Esophagus squamous epithelium (tissue), 5 donors: ENCODE measurements at places on chromosomes 12 and 14. TPM values are rescaled to one million over a fixed set of nuclear protein-coding genes. Genes with fewer than 3 reads are reported as not detected.

The OAS1 gene
- total RNA-seq, result 32.1 TPM

DNA sequence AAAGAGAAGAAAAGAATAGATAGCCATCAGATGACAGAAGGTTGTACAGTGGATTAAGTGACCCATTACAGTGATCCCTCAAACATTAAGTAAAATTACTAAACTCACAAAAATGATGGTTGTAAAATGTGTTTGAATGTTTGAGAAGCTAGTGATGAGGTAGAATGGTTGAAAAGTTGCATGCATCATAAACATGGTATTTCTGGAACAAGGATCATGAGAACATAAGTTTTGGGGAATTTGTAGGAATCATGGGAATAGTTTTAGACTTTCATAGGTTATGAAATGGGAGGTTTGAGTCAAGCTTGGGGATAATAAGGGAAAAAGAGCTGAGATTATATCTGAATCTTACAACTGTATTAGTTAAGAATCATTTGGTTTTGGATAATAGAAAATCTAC, 34.1 kb upstream of the NEDD1 start:
- H3K36me3 ChIP-seq, result no peaks in the 10 kb centered on the region

GRCh38 chr12:118714051-118714460, 267.3 kb upstream of the SRRM4 start:
- H3K27me3 ChIP-seq, result no peaks in the 10 kb centered on the region
- no peaks in the 10 kb centered on the region for H3K4me1 ChIP-seq
- no peaks in the 10 kb centered on the region for H3K36me3 ChIP-seq
- no peak overlapping the region for H3K27ac ChIP-seq
- no peak overlapping the region for H3K4me3 ChIP-seq

DNA sequence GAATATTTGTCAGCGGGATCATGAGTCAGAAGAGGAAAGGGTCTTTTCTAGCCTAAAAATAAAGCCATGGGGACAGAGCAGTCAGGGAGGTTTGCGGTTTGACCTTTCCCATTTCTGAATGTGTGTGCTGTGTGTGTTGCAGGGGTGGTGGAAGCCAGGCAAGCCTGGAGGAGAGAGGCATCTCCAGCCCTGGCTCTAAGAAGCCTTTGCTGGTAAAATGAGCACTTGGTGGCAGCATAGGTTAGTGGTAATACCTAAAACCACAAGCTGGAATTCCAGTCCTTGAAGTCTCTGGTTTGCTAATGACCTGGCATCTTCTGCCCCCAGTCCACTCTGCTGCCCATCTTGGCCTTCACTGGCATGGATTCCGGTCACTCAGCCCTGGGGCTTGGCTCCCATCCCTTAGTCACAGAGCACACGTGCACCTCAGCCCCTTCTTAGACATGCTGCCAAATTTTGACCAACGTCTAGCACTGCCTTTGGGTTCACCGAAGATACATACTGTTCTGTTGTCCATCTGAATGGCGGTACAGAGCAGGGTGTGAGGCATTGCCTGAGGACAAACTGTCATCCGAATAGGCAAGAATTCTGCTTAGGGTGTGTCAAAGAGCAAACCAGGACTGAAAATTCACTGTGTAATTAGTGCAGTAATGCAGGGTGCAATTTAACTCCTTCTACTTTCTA, 52.7 kb downstream of the KCNA5 start:
- no peak overlapping the region for H3K27ac ChIP-seq
- H3K27me3 ChIP-seq, result peaks cover 52% of the 10 kb centered on the region
- H3K36me3 ChIP-seq, result no peaks in the 10 kb centered on the region
- no peak overlapping the region for H3K4me3 ChIP-seq

The TARBP2 gene
- total RNA-seq, result 25.0 TPM

GRCh38 chr12:39538679-39539104, 80.9 kb downstream of the ABCD2 start:
- H3K27me3 ChIP-seq, result no peaks in the 10 kb centered on the region
- H3K4me3 ChIP-seq, result no peak overlapping the region
- no peaks in the 10 kb centered on the region for H3K36me3 ChIP-seq
- no peak overlapping the region for H3K27ac ChIP-seq

DNA sequence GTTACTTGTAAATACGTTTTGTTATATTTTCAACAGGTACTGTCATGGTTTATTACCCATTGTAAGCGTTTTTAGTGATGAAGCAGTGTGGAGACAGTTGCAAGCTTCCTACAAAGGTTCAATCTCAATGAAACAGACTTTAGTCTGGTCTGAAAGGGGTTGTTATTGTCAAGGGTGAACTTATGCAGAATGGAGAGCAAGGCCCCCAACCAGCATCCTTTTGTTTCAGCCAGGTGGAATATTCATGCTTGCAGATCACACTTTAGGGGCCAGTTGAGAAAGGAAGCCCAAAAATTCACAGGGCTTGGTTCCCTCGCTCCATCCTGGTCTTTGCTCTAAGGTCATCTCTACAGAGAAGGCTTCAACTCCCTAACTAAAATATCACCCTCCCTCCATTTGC, 103.7 kb downstream of the PRICKLE1 start:
- H3K27ac ChIP-seq, result no peak overlapping the region
- no peak overlapping the region for H3K4me3 ChIP-seq
- peaks cover 35% of the 10 kb centered on the region for H3K4me1 ChIP-seq

DNA sequence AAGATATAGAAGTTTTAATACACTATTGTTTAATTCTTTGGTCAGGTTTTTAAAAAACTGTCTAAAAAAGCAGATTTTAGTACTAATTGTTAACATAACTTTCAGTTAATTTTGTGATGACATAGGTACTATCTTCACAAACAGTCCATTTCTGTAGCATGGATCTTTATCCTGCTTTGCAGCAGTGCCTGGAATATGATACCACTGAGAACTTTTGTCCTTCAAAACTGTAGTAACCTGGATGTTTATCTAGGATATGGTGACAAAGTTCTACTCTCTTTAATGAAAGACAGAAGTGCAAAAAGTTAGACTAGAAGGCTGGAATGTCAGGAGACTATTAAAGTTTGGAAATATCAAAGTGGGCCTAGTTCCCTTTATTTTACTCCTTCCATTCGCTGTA, 159.9 kb downstream of the SYNE2 start:
- DNase-seq, result no peak
- H3K27me3 ChIP-seq, result no peaks in the 10 kb centered on the region
- H3K4me3 ChIP-seq, result no peak overlapping the region
- H3K36me3 ChIP-seq, result no peaks in the 10 kb centered on the region
- H3K27ac ChIP-seq, result no peak overlapping the region
- no peaks in the 10 kb centered on the region for H3K4me1 ChIP-seq

The ERBB3 gene
- total RNA-seq, result 36.0 TPM

The SPATS2 gene
- 8.2 TPM for total RNA-seq

GRCh38 chr14:36660736-36661505, 739 bp upstream of the PAX9 start:
- H3K4me3 ChIP-seq, result peak overlapping the region; percentile 71
- peaks cover 85% of the 10 kb centered on the region for H3K4me1 ChIP-seq
- DNase-seq, result no peak
- H3K27me3 ChIP-seq, result peaks cover 45% of the 10 kb centered on the region
- peaks cover 29% of the 10 kb centered on the region for H3K36me3 ChIP-seq

DNA sequence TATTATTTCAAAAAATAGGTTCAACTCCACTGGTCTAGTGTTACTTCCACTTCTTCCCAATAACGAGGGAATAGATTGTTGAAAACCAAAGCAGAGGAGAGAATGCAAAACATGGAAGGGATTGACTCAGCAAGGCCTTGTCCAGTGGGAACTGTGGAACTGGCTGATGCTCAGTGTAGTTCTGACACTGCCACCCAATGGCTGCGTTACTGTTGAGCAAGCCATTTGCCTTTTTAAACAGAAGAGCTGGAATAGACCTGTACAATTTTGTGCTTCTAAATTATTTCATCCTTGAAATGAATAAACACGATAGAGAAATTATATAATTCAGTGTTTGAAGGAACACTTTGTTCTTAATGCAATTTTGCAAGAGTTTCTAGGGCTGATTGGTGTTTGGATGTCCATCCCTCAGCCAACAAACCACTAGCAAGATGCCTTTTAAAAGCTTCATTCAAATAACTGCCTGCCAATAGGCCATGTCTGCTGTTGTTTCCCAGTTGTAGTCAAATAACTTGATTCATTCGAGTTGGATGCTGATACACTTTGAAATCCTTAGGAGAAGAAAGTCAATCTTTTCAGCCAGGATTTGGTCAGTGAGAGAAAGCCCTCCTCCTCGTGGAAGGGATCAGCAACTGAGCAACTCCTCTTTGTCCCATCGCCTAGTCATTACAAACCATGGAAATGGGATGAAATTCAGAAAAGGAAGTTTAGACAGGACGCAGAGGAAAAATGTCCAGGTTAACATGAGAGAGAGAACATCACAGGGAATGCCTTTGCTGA, 7.3 kb upstream of the MGP start:
- no peaks in the 10 kb centered on the region for H3K27me3 ChIP-seq
- peak overlapping the region; percentile 69 for H3K27ac ChIP-seq
- peaks cover 37% of the 10 kb centered on the region for H3K4me1 ChIP-seq
- no peak overlapping the region for H3K4me3 ChIP-seq

The OTUB2 gene
- total RNA-seq, result 10.3 TPM

DNA sequence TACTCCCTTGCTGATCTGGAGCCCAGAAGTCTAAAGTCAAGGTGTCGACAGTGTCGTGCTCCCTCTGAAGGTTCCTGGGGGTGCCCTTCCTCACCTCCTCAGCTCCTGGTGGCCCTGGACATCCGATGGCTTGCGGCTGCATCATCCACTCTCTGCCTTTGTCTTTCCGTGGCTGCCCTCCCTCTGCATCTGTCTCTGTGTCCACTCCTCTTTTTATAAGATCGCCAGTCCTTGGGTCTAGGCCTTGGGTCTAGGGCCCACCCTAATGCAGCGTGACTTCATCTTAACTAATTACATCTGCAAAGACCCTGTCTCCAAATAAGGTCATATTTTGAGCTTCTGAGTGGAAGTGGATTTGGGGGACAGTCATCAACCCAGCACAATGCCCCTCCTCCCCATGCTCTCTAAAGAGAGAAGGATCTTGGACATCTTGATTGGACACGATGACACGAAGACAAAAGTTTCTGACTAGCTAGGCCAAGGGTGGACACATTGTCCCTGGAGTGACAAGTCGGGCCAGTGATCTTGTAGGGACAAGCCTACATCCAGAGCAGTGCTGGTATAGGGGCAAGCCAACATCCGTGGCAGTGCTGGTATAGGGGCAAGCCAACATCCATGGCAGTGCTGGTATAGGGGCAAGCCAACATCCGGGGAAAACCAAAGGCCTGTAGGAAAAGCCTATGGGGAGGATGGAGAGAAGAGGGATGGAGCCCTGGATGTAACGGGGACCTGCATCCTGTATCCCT, 93.9 kb upstream of the DIO3 start:
- H3K36me3 ChIP-seq, result no peaks in the 10 kb centered on the region
- H3K27ac ChIP-seq, result no peak overlapping the region
- no peaks in the 10 kb centered on the region for H3K27me3 ChIP-seq
- no peak for DNase-seq

The ACSM4 gene
- total RNA-seq, result not detected

GRCh38 chr14:64808449-64808848, 71.3 kb downstream of the SPTB start:
- no peaks in the 10 kb centered on the region for H3K27me3 ChIP-seq
- no peak overlapping the region for H3K27ac ChIP-seq
- DNase-seq, result no peak
- H3K4me3 ChIP-seq, result no peak overlapping the region

GRCh38 chr14:103562179-103562428, 353 bp downstream of the BAG5 start:
- H3K27ac ChIP-seq, result peak overlapping the region; percentile 100
- no peak for DNase-seq
- H3K27me3 ChIP-seq, result no peaks in the 10 kb centered on the region
- peaks cover 42% of the 10 kb centered on the region for H3K36me3 ChIP-seq

- H3K4me1 ChIP-seq, result peaks cover 39% of the 10 kb centered on the region
- peak overlapping the region; percentile 92 for H3K27ac ChIP-seq
- H3K4me3 ChIP-seq, result no peak overlapping the region
- DNase-seq, result no peak
- no peaks in the 10 kb centered on the region for H3K36me3 ChIP-seq
Observed at GRCh38 chr14:61559641-61560201, 135.6 kb upstream of the HIF1A start.

GRCh38 chr12:102197789-102198188, at the start of gene PMCH:
Gene PMCH, minus strand, starts transcription at chr12:102197833. Its CDS starts 63 bp downstream, at chr12:102197770.
- H3K36me3 ChIP-seq, result no peaks in the 10 kb centered on the region
- no peak for DNase-seq
- H3K4me3 ChIP-seq, result no peak within 1 kb of the TSS

- H3K27ac ChIP-seq, result no peak overlapping the region
- H3K4me1 ChIP-seq, result peaks cover 17% of the 10 kb centered on the region
- no peaks in the 10 kb centered on the region for H3K36me3 ChIP-seq
Observed at GRCh38 chr12:110262442-110263388, 18.3 kb upstream of the ATP2A2 start.

- no peaks in the 10 kb centered on the region for H3K27me3 ChIP-seq
- H3K27ac ChIP-seq, result no peak overlapping the region
- no peak overlapping the region for H3K4me3 ChIP-seq
- H3K36me3 ChIP-seq, result no peaks in the 10 kb centered on the region
- DNase-seq, result no peak
- H3K4me1 ChIP-seq, result no peaks in the 10 kb centered on the region
Observed at GRCh38 chr14:80850197-80850814, 91.2 kb downstream of the CEP128 start.

The NDRG2 gene
- total RNA-seq, result 123 TPM

The ALDH2 gene
- total RNA-seq, result 117 TPM

DNA sequence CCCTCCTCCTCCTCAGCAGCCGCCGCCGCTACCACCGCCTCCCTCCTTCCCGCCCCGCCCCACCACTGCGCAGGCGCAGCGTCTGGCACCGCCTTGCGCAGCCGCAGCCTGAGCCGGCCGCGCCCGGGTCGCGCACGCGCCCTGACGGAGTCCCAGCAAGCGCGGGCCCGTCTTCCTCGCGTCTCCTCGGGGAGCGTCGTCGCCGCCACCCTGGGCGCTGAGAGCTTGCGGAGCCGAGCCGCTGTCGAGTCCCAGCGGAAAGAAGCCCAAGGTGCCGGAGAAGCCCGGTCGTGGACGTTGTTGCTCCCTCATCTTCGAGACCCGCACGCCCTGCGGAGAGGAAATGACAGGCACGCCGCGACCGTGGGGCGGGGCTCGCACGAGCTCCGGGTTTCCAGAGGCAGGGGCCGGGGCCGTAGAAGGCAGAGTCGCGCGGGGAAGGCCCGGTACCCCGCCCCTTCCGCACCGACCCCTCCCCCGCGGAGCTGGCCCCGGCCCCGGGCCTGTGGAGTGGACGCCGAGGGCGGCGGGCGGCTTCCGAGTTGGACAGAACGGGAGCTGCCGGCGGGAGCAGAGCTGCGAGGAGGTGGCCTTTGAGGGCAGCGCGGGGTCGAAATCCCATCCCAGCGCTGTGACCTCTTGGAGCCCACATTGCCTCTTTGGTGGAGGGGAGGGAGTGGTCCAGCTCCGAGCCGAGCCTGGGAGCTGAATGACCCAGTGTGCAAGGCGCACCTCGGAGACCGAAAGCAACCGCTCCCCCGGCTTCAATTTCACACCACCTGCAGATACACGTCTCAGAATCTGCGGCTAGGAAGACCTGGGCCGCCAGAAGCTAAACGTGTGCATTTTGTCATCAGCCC, 469 bp upstream of the RAB35 start:
- peak overlapping the region; percentile 97 for H3K27ac ChIP-seq
- no peaks in the 10 kb centered on the region for H3K27me3 ChIP-seq
- H3K36me3 ChIP-seq, result no peaks in the 10 kb centered on the region
- peak; percentile 73 for DNase-seq
